Stimulated activated CD4-positive, alpha-beta T cell treated with anti-CD3 and anti-CD28 coated beads, Interleukin-1b, Interleukin-23, amount 100 ng/mL, for 48 hours (primary cell): ENCODE measurements at places on chromosomes 1 and 21.

- no peak for DNase-seq
Observed at GRCh38 chr1:93171549-93172034, 8.6 kb downstream of the TMED5 start.

DNA sequence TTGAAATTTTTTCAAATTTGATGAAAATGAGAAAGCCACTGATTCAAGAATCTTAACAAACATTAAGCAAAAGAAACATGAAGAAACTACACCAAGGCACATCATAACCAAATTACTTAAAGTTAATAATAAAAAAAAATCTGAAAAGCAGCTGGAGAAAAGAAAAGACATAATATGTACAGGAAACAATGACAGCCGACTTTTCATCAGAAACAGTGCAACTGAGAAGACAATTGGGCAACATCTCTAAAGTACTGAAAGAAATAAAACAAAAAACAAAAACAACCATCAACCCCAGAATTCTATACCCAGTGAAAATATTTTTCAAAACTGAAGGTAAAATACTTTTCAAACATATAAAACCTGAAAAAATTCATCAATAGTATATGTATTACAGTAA lies 73.8 kb upstream of the DMRTA2 start:
- DNase-seq, result no peak

- no peak for DNase-seq
Observed at GRCh38 chr1:81517987-81518386, 282.7 kb upstream of the ADGRL2 start.

DNA sequence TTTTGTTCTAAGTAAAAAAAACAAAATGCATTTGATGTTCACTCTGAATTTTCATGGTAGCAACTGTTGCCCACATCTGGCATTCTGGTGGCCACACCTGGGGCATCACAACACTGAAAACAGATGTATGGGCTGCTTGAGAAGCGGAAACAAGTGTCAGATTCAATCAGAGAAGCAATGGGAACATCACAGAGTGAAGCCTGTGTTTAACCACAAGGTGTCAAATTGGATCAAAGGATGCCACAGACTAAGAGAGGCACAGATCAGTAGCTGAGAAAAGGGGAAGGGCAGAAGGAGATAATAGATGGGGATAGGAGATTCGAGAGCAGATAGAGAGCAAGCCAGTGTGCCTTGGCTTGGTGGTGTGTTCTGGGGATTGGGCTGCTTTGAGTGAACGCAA lies 49.8 kb upstream of the MTF2 start:
- no peak for DNase-seq

- no peak for DNase-seq
Observed at GRCh38 chr1:4132352-4133296, 232.6 kb upstream of the C1orf174 start.

GRCh38 chr1:36151845-36152203 lies 2.5 kb upstream of the TRAPPC3 start:
- DNase-seq, result no peak

- no peak for DNase-seq
Observed at GRCh38 chr1:196516373-196516772, 91.9 kb downstream of the KCNT2 start.

- no peak for DNase-seq
Observed at GRCh38 chr1:240602189-240602588, 9.8 kb downstream of the GREM2 start.

- no peak for DNase-seq
Observed at GRCh38 chr1:51906306-51907078, 28.0 kb upstream of the NRDC start.

DNA sequence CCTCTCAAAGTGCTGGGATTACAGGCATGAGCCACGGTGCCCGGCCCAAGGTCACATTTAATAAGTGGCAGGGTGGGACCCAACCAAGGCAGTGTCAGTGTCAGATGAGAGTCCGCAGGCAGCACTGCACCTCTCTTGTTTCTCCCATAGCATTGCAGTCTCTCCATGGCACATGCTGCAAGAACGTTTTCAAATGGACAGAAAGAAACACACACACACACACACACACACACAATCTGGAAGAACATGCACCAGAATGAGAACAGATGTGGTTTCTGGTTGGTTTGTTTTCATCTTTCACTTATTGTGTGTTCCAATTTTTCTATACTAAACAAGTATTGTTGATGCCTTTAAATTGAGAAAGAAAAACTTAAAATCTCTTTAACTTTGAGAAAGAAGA lies 126.5 kb downstream of the SYF2 start:
- no peak for DNase-seq

GRCh38 chr1:236536540-236536939 lies 12.8 kb downstream of the LGALS8 start:
- DNase-seq, result no peak

GRCh38 chr1:9838946-9839345 lies 15.2 kb upstream of the CLSTN1 start:
- DNase-seq, result no peak

GRCh38 chr1:117467336-117467735 lies 100.1 kb downstream of the MAN1A2 start:
- no peak for DNase-seq

- DNase-seq, result no peak
Observed at GRCh38 chr1:62744611-62745577, 39.0 kb upstream of the ATG4C start.

DNA sequence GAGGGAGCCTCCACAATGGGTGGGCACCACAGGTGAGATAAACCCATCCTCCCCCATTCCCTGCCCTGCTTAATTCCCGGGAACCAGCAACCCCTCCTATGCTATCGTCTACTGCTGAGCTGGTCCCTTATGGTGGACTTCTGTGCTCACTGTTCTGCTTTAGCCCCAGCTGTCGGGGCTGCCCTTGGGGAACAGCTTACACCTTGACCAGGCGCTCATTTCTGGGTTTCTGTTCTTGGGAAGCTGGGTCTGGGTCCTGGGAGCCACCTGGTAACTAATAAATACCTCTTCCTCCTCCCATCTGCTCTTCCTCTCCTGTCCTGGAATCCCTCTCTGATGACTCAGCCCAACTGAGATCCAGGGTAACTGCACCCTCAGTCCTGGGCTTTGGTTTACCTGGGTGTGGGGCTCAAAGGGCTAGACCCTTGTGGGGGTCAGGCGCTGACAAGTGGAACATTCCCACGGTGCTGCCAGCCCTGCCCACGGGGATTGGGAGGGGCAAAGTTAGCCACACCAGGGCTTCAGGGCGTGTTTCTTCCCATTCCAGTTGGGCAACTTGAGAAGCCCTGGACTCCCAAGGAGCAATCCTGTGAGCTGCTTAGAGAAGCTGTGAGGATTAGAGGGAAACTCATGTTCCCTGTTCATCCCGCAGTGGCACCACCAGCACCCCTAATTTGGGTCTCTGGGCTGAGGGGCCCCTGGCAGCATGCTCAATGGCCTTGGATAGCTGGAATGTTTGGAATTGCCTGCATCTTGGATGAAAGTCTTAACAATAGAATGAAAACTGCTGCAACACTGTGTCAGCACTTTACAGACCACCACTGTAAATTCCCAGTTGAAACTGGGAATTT lies 1.6 kb downstream of the PCAT6 start:
- DNase-seq, result no peak

GRCh38 chr1:117795792-117796191 lies 133.6 kb downstream of the GDAP2 start:
- no peak for DNase-seq

- DNase-seq, result no peak
Observed at GRCh38 chr1:16155537-16156410, at the start of gene EPHA2. EPHA2 (minus strand) TSS chr1:16156069; CDS start chr1:16155932, 137 bp downstream.

DNA sequence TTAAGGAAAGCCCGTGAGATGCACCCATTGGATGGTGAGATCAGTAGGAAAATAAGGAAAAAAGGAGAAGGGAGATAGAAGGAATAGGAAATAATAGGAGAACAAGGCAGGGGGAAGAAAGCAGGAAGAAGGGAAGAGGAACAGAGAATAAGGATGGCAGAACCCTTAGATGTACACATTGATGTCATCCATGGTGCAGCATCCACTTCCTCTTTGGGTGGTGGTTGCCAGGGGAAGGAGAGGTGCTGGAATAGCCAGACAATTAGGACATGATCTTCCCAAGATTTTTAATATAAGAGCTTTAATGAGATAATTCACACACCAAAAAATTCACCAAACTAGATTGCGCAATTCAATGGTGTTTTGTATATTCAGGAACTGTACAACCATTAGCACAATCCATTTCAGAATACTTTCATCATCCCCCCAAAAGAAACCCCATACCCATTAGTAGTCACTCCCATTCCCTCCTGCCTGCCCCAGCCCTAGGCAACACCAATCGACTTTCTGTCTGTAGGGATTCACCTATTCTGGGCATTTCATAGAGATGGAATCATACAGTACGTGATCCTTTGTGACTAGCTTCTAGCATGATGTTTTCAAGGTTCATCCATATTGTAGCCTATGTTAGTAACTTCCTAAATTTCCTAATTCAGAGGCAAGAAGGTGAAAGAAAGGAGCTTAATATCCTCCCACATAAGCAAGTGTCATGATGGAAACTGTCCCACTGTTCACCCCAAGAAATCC lies 121.4 kb downstream of the PLXNA2 start:
- DNase-seq, result no peak

DNA sequence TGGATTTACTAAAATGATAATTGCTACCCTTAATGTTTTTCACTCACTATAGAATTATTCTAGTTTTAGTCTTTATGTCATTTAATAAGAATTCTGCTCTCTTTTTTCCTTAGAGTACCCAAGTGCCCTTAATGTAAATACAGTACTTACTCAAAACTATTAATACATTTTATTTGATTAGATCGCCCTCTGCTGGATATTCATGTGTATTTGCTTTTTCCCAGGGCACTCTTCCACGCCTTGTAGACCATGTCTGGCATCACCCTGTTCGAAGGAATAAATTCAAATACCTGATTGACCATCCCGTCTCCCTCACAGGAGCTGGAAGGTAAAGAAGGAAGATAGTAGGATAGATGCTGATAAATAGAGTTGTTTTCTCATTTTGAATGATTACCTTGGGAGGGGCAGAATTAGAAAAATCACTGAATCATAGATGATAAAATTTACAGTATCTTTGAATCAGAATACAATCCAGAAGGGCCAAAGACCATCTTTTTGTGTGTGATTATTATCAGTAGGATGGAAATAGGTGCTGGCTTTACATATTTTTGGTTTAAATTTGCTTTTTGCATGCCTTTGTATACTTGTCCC lies 4.1 kb downstream of the AXDND1 start:
- peak; percentile 13 for DNase-seq

GRCh38 chr1:167977245-167977644 lies 40.4 kb upstream of the MPC2 start:
- DNase-seq, result no peak

GRCh38 chr1:90344963-90345730 lies 350.2 kb downstream of the ZNF326 start:
- DNase-seq, result no peak

- DNase-seq, result no peak
Observed at GRCh38 chr1:158037008-158037865, 43.8 kb downstream of the KIRREL1 start.

DNA sequence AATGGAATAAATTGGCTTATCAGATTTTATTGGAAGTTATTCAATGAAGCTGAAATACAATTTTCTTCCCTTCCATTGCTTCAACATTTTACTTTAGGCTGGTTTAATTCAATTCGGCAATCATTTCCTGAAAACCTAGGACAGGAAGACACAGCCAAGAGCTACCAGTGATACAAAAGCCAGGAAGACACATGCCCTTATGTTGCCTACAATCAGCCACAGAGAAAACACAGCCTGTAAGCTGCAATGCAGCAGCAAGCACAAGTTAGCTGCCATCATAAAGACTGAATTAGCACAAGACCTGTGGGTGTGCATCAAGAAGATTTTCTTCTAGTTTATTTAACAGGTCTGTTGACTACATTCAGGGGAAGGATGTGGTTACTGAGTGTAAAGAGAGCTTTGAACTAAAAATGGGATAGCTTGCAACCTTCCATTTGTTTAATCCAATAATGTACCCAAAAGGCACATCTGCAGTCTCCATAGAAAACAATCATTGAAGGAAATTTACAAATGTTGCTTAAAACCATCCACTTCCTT lies 193.8 kb downstream of the KCNH1 start:
- DNase-seq, result no peak

DNA sequence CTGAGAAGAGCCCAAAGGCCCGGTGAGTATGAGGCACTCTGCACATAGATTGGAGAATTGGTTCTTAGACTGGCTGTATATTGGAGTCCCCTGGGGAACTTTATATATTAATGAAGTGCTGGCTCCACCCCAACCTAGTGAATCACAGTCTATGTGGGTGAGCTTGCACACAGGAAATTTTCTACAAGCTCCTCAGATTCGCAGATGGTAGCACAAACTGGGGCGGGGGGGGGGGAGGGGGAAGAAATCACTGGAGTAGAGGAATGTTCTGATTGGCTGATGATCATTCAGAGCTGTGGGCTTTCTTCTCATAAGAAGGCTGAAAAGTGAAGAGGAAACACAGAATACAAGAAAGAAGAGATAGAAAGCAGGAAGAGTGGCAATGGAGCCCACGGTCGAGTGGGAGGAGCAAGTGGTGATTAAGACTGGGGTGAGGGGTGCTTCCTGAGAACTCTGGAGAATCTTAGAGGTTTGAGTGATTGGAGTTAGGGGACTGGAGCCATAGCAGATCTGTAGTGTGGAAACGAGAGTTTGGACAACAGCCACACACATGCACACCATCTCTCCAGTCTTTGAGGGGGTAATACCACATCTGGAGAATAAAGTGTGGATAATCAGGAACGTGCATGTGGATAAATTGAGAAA lies 465.9 kb upstream of the DAB1 start:
- DNase-seq, result no peak

- no peak for DNase-seq
Observed at GRCh38 chr1:4784761-4785160, 130.4 kb downstream of the AJAP1 start.

- DNase-seq, result no peak
Observed at GRCh38 chr1:240413732-240414131, 198.2 kb downstream of the GREM2 start.

- no peak for DNase-seq
Observed at GRCh38 chr1:208230668-208231529, 13.3 kb downstream of the PLXNA2 start.

DNA sequence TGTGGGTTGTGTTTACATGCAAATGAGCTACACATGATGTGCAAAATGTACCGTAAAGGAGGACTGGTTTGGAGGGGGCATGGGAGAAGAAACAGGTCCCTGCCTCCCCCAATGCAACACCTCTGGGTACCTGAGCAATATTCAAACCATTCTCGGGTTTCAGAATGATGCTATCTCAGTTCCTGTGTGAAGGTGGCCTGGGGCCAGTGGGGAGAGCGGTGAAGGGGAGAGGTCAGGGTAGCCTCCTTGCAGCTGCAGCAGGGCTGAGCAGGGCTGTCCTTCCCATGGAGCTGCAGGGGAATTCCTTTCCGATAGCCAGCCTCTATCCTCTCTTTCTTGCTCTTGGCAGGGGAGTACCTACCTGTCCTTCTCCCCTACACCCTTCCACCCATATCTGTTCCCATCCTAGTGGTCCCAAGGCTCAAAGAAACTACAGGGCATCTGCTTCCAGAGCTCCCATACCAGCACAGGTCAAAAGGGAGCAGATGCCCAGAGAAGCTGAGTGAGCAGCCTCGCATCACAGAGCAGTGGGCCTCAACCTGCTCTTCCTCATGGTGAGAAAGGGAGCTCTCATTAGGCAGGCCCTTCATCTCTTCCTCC lies 11.9 kb downstream of the MEF2D start:
- DNase-seq, result peak; percentile 44
